ENCODE measurements at places on chromosomes 11 and 22.
A peak's percentile ranks its signal among the peaks of the same experiment; 100 is the strongest.

DNA sequence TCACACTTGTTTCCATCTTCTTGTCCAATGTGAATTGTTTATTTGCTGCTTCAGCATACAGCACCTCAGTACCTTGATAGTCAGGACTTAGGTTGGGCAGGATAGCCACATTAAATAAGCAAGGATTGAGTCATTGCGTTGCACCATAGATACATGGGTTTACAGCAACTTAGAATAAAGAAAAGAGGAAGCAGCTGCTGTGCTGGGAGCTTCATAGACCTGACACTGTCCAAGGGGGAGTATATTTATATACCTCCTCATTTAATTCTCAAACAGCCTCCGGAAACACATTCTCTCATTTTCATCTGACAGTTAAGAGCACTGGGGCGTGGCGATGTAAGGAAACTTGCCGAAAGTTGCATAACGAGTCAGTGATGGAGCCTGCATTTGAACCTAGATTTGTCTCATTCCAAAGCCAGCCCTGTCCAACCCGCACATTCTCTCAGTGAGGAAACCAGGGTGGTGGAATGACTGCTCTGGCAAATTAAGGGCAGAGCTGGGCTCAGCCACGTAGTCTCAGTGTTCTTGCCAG, 42.2 kb downstream of the UBASH3B start:
- DNase-seq = peak; percentile 55

GRCh38 chr22:20384865-20385264, 9.1 kb upstream of the ZNF74 start:
- no peak for DNase-seq

DNA sequence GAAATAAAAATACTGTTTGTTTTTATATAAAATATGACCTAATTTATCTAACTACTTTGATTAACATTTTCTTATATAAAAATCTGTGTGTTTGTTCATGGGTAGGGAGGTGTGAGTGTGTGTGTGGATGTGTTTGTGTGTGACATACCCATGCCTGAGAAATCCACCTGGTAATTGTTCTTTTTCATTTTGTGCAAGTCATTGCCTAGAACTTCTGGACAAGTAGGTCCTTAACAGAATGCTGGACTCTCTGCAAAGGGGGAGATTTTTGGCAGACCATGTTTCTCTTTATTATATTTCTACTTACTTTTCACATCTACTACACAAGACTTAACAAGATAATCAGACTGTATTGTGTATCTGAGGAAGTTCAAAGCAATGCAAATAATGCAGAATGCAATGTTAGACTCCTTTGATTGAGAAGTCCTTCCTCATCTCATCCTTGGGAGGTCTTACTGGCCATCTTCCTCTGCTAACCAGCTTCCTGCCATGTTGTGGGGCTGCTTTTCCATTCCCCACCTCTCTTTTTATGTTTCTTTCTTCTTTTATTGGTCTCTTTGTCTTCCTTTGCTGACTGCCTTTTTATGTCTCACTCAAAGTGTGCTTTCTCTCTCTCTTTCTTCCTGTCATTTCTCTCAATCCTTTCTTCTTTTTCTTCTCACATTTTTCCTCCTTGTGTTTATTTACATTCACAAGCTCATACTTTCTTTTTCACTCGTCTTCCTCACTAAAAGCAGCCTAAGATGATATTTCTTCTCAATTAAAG, 1017.0 kb upstream of the CNTN5 start:
- DNase-seq = no peak

GRCh38 chr11:83158357-83158786, 1.4 kb downstream of the PCF11 start:
- peak; percentile 45 for DNase-seq

- no peak for DNase-seq
These were observed 76.7 kb upstream of the SYT9 start for GRCh38 chr11:7175007-7175406.
